ENCODE measurements at places on chromosomes 4 and X. TPM values are rescaled to one million over a fixed set of nuclear protein-coding genes. Genes with fewer than 3 reads are reported as not detected.

The PDE6B gene
- total RNA-seq = not detected

The IL15 gene
- 6.6 TPM for total RNA-seq

The GPC4 gene
- total RNA-seq = not detected

The SSX2B gene
- not detected for total RNA-seq

The TGIF2LX gene
- total RNA-seq = not detected
